ENCODE measurements at places on chromosomes 7 and 10.
A peak's percentile ranks its signal among the peaks of the same experiment; 100 is the strongest.

DNA sequence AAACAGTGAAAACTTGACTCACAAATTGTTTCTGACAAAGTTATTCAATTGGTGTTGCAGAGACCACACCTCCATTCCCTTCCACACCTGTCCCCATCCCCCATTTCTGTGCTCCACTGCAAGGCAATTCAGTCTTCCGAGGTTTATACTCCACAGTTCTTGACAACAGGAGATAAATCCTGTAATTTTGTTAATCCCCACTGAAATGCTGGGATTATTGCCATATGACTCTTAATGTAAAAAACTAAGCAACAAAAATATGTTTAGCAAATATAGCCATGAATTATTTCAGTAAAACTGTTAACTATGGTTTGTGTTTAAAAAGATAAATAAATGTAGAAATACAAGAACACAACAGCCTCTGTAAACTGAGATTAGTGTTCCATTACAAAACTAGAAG, 170.1 kb upstream of the SEMA3D start:
- DNase-seq = no peak

DNA sequence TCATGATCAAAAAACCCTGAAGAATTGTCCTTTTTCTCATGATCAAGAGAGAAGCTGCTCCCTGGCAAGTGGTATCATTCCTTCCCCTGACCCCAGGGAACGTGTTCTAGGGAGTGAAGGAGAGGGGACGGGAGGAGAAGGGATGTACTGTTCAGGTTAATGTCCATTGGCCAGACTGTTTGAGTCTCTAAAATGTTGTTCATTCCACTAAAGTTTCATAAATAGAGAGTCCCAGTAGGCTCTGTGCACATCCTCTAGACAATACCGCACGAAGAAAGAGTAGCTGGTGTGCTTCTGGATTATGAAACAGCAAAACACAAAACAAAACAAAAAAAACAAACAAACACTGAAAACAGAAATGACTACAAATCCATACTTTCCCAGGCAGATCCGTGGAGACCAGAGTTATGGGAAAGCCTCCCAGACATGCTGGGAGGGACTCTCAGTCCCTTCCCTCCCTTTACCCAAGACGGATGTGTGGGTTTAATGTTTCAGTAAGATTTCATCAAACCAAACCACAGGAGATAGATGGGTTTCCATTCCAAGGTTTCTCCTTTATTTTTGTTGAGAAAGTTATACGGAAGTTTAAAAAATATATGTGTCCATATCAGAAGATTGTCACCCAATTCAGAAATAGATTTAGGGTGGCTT, 66.5 kb upstream of the TNS3 start:
- DNase-seq = no peak

- DNase-seq = no peak
Observed at GRCh38 chr7:99554939-99555338, 3.0 kb upstream of the FAM200A start.

- no peak for DNase-seq
Observed at GRCh38 chr7:132160611-132161532, 415.4 kb downstream of the PLXNA4 start.

DNA sequence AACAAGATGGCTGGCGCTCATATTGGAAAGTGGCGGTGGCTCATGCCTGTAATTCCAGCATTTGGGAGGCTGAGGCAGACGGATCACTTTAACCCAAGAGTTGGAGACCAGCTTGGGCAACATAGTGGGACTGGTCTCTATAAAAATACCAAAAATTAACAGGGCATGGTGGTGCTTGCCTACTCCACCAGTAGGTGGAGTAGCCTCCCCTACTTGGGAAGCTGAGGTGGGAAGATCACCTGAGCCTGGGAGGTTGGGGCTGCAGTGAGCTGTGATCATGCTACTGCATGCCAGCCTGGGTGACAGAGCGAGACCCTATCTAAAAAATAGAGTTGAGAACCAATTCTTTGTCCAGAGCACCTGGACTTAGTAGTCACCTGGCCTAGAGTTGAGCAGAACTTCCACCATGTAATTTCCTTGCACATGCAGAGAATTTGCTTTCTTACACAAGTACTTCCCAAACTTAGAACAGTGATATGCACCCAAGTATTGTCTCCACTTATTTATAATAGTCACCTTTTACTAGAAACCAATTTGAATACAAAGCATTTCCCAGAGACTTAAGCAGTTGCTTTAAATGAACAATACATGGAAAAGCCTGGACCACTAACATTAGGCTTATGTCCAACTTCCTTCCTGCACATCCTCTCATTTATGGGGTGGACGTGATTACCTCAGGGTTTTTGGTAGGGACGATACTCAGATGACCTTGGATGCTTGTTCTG, 15.9 kb downstream of the LAMB4 start:
- no peak for DNase-seq

- DNase-seq = no peak
Observed at GRCh38 chr10:109275960-109276359, 647.4 kb downstream of the XPNPEP1 start.

DNA sequence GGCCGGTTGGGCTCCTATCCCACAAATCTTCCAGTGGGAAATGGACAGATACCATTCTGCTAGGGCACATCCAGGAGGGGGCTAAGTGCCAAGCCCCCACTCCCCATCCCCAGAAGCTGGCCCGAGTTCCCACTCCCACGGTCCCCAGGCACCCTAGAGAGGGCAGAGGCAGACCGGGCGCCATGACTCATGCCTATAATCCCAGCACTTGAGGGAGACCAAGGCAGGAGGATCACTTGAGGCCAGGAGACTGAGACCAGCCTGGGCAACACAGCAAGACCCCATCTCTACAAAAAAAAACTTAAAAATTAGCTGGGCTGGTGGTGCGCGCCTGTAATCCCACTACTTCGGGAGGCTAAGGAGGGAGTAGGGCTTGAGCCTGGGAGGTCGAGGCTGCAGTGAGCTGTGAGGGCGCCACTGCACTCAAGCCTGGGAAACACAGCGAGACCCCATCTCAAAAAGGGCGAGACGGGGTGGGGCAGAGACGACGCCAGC, 870 bp downstream of the GNA12 start:
- no peak for DNase-seq

- no peak for DNase-seq
Observed at GRCh38 chr10:111874576-111874975, 309.0 kb downstream of the GPAM start.

GRCh38 chr10:50398381-50398780, 147.1 kb upstream of the ASAH2 start:
- DNase-seq = no peak

DNA sequence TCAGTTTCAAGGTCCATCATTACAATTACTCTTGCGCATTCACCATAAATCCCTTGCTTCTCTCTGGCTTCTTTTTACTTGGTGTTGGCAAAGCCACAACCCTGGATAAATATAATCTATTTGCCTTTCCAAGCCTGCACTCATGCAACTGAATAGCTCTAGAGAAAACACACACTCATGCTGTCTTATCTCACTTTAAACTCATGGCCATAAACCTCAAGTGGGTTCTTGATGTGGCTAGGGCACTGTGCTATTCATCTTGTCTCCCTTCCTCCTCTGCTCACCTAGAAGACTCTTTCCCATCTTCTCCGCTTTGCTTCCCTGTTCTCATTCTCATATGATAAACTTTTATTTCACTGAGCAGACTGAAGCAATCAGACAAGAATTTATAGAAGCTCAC, 165.4 kb upstream of the MTPN start:
- no peak for DNase-seq

DNA sequence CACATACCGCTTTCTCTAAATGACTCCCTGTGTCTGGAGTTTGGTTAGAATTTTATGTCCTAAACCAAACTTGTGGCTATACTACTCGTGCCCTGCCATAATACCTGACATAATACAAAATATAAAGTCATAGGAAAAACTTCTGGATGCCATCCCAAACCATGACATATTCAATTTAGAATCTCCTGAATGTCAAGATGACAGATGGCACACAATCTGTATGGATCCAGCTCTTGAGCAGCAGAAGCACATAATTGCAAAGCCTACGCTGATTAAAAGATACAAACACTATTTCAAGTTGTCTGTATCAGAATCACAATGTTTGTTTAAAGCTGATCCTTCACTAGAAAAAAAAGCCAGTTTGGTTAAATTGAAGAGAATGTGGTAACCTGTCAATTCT, 22.4 kb upstream of the CDC14C start:
- no peak for DNase-seq

- DNase-seq = no peak
Observed at GRCh38 chr7:138926241-138926612, 55.0 kb downstream of the KIAA1549 start.

GRCh38 chr10:109474812-109475211, 448.5 kb downstream of the XPNPEP1 start:
- no peak for DNase-seq

DNA sequence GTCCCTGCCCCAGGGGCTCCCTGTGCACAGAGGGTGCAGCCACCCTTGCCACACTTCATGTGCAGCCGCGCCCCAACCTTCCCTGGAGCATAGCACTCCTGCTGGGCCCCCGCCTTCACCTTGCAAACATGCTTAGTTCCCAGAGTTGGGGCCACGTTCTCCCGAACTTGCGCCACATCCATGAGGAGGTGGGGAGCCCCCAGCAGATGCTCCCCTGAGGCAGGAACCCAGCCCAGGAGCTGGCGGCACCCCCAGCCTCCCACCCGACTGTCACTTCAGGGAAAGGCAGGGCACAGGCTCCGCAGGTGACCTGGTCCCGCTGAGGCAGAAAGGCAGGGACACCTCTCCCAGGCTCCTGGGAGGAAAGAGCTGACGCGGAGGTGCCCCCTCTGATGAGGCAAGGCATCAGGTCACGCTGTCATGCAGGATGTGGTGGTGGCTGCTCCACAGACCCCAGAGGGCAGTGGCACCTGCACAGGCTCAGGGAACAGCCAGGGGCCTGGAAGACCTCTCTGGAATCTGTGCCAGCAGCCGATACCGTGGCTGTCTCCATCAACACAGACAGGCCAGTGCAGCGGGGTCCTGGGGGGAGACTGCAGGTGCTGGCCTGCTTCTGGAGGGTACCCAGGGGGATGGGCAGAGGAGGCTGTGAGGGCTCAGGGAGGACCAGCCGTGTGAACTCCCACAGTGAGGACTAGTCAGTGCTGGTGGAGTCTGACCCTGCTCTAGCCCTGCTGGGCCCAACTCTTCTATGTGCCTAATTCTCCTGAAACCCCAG, 221.3 kb downstream of the MAD1L1 start:
- no peak for DNase-seq

DNA sequence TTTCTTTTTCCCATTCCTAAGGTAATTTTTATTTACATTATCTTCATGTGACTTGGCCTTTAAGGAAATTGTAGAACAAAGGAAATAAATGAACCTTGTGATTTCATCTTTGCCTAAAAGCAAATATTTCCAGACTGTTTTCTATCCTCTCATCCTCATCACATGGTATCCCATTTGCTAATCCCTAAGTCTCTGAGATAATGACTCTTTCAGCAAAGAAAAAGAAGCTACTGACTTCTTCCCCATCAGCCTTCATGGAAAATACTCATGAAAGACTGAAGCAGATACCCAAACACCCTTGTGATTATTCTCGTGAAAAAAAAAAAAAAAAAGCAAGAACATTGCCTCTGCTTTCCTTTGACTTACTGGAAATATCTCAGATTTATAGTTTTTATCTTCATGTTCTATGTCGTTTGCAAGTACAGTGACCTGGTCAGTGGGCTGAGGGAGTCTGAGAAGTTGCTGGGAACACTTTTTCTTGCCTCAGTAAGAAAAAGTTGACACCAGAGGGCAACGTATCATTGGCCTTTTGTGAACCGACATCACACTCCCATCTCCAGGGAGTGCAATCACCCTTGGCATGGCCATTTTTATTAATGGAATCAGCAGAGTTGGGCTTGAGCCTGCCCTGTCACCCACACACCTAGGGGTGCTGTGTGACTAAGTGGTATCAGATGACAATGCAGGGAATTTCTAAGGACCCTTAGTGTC, 246.0 kb upstream of the KMT2E start:
- DNase-seq = no peak

DNA sequence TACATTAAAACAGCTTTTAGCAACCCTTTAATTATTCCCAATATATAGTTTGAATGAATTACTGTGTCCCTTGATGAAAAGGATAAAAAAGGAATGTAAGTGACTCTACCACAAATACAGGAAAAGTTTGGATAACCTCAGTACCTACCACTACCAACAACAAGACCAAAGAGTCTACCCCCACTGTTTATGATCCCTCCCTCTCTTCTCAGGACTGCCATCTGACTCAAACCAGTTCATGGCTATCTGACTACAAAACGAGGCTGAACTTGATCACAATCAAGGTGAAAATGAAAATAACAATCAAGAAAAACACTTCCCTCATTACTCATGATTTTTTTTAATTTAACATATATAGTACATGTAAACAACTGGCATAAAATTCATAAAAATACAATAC, 108.7 kb downstream of the DPY19L1 start:
- no peak for DNase-seq

GRCh38 chr7:140672382-140673062, at the start of gene ADCK2:
Gene ADCK2, plus strand, starts transcription at chr7:140672945. Its CDS starts 386 bp downstream, at chr7:140673331.
- DNase-seq = peak; percentile 26

DNA sequence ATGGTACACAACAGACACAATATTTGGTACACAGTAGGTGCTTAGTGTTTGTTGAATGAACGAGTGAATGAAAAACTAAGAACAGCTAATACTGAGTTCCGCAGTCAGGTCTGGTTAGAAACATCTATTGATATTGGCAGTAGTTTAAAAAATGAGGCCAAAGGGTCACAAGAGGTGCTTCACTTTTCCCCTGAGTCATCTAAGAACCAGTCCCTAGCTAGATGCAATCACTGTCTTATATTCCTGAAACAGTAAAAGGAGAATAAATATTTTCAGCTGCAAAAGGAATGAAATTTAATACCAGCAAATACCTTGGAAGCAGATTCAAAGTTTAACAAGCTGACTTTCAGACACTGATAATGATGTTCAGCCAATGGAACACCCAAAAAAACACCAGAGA, 54.5 kb downstream of the SCRN1 start:
- no peak for DNase-seq

DNA sequence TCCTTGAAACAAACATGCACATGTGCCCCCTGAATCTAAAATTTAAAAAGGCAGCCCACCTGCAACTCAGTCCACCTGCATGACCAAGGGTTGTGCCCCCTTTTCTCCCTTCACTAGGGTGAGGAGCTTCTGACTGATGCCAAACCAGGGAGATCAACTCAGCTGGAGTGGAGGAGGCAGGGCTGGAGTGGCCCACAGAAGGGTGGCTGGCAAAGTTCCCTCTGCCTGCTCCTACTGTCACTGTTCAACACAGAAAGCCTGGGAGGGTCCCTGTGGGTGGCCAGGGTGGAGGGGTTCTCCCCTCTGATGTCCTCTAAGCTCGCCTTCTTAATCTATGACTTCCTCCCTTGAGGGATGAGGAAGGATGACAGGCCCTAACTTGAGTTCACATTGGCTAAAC, 55.7 kb upstream of the ANTXRL start:
- no peak for DNase-seq

GRCh38 chr10:117547016-117547715, 4.6 kb downstream of the EMX2 start:
- no peak for DNase-seq

DNA sequence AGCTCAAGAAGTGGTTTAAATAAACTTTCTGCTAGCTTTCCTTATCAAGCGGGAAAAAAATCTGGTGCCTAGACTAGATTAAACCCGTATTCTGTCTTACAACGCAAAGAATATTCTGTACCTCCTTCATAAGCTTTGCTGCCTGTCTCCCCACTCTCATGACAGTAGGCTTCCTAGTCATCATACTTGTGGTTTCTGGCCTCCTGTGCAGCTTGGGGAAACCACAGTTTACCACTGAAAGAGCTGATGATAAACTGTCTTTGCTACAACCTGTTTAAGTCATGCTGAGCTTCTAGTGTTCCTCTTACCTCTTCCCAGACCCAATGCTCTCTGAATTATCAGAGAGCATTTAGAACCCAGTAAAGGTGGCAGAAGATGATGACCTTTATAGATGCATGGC, 55.0 kb downstream of the PODXL start:
- DNase-seq = no peak

GRCh38 chr10:101938305-101939007, 94.9 kb upstream of the KCNIP2 start:
- DNase-seq = no peak
